AML-193 (cell line): ENCODE measurements at places on chromosomes 5 and 9.

DNA sequence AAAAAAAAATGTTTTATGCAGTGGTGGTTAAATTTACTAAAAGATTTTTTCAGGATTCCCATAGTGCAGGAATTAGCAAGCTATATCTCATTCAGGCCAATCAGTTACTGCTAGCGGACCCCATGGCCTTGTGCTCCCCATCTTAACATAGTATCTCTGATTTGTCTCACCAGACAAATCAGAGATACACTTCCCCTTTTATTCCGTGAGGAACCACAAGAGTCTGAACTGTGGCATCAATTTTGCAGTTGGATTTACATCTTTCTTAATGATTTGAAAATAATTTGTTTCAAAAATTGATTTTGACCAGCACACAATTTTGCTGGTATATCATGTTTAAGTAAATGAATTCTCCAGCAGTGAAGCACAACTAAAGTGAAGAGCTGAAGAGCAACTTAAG, 17.9 kb downstream of the ITGA1 start:
- no peak for DNase-seq

DNA sequence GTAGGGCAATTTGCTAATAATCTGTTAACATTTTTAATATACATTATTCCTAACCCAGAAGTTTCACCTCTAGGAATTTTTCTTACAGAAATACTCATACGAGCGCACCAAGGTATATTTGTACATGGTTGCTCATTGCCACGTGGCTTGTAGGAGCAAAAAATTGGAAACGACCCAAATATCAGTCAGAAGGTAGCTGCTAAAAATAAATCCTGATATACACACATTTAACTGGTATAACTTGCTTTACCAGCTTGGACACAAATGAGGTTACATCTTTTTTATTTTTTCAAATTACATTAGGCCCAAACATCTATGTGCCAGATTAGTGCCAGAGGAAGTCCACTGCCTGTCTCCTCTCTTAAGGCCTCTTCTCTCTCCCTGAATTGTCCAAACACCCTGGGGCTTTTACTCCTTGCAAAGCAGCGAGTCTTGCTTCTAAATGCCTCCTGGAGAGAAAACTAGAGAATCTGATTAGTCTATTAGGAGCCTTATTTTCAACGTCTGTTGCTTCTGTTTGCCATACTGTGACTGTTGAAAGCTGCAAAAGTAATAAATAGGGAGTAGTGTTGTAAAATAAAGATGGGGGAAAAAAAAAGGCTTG, 92.0 kb upstream of the SSBP2 start:
- no peak for DNase-seq

GRCh38 chr5:82334856-82335255, 56.7 kb upstream of the RPS23 start:
- no peak for DNase-seq

DNA sequence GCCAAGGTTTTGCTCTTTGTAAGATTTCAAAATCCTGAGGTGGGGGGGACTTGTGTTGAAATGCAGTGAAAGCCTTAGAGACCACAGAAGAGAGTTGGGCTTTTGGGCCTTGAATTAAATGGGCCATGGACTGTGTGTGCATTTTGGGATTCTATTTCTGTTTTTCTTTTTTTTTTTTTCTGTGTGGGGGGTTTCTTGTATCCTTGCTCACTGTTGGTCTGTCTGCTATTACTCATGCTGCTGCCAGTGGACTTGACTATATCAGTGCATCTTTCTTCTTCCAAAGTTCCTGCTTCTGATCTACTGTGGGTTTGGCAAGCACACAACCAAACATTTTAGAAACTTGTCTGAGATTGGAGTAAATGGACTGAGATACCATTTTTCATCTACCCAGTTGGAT, 344.9 kb downstream of the ARL15 start:
- no peak for DNase-seq

DNA sequence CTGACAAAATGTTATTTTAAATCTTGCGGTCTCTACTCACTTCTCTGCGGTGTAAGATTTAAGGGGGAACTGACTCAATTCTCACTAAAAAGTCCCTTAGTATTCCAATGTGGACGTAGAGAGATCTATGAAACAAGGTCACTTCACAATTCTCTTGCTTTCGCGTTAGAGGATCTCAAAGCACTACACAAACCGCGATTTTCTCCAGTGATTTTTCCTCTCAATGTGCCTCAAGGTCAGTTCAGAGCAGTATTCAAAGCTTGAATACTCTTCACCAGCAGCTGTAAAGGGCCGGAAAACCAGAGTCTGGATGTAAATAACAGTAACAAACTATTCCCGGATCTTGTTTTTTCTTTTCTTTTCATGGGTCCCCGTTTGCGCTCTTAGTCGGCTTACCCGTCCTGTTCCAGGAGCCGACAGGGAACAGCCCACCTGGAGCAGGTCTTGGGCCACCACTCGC, 128.2 kb downstream of the TMEM161B start:
- no peak for DNase-seq

GRCh38 chr9:137438591-137439157, 2.5 kb downstream of the ENTPD8 start:
- no peak for DNase-seq
